ENCODE measurements at places on chromosomes 12 and 14.
A peak's percentile ranks its signal among the peaks of the same experiment; 100 is the strongest.

- DNase-seq = no peak
These were observed 72.6 kb downstream of the BBS10 start for GRCh38 chr12:76275511-76276093.

- peak; percentile 59 for DNase-seq
These were observed 17.2 kb upstream of the NRXN3 start for GRCh38 chr14:78153064-78153341.

GRCh38 chr12:89212339-89212771 lies 139.9 kb downstream of the DUSP6 start:
- DNase-seq = no peak

DNA sequence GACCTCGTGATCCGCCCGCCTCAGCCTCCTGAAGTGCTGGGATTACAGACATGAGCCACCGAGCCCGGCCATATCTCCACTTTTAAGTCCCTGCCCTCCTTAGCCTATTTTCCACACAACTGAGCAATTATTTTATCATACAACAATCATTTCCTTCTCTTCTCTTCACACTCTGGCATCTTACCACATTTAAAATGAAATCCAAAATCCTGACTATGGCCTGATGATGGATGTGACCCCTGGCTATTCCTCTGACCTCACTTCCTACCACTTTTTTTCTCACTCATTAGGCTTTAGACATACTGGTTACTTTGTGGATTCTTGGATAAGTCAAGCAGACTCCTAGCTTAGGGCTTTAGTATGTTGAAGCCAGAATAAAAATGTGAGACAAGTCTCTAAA lies 21.9 kb upstream of the EID3 start:
- DNase-seq = no peak

GRCh38 chr14:103546652-103547454 lies 15.6 kb downstream of the BAG5 start:
- DNase-seq = peak; percentile 72

- no peak for DNase-seq
These were observed 151.1 kb downstream of the CALM1 start for GRCh38 chr14:90547968-90548367.

DNA sequence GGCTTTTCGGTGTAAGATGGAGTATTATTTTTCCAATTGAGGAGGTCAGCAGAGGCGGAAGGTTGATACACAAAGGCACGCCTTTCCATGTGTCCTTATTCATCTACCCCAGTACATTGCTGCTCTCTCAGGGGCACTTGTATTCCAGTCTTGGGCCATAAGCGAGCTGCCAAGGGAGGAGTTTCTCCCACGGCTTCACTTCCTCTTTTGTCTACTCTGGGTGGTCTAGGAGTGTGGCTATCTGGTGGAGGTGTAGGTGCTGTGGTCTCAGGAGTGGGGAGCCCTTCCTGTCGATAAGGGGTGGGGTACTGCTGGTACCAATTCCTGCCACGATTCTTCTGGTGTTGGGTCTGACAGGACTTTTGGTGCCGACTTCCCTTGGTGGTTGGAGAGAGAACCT lies 73.4 kb downstream of the GAS2L3 start:
- DNase-seq = peak; percentile 20

- peak; percentile 49 for DNase-seq
These were observed 1348.0 kb downstream of the TMEM121 start for GRCh38 chr14:106874350-106874749.

- no peak for DNase-seq
These were observed 252.4 kb upstream of the TBX3 start for GRCh38 chr12:114936148-114937079.

DNA sequence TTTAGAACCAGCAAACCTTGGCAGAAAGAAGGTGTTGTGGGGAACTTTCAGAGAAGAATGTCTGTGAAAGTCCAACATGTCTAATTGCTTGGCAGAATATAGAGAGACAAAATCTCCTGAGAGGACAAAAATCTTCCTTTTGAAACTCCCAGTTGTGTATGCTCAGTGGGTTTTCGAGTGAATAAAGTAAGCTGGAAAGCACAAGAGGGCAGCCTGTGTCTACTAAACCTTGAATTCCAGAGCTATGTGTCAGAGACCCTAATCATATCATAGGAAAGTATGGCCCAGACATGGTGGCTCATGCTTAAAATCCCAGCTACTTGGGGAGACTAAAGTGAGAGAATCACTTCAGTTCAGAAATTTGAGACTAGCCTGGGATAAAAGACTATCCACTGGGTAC lies 661.2 kb downstream of the SLC16A7 start:
- DNase-seq = no peak

DNA sequence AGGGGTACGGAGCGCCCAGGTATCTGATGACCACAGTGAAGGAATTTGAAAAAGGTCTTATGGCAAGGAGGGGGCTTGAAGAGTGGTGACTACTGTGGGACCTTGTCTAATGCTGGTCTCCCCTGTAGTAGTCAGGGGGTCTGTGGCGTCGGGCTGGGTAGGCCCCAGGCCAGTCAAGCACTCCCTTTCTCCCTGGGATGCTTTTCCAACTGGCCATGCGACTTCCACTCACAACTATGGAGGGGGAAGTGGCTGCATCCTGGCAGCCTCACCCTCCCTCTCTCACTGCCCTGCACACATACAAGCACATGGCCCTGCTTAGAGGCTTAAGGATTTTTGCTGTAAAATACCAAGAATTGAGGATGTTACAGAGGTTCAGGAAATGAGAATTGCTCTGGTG lies 4.1 kb downstream of the TSPAN11 start:
- DNase-seq = no peak

GRCh38 chr12:68963856-68964745 lies 31.1 kb upstream of the CPM start:
- no peak for DNase-seq

DNA sequence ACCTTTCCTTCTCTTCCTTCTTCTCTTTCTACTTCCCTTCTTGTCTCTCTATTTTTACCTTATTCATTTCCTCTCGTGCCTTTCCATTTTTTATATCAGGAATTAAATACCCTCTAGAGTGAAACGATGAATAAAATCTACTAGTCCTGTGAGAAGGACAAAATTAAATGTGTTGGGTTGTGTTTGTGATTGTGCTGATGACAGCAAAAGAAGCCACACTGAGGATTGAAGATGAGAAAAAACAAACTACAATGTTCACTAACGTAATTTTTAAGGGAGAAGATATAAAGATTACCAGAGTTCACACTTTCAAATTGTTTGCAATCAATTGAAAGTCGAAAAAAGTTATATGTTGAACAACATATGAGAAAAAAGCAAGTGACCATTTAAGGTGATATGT lies 1012.1 kb downstream of the DIO2 start:
- DNase-seq = no peak

- no peak for DNase-seq
These were observed 144.2 kb downstream of the SLC38A6 start for GRCh38 chr14:61125041-61125866.
